CD4-positive, alpha-beta T cell treated with Interleukin-12 subunit alpha and Interleukin-12 subunit beta, for 1 hour (primary cell): ENCODE measurements at places on chromosomes 7 and 10.

- DNase-seq, result no peak
Observed at GRCh38 chr10:29297678-29298077, 8.8 kb downstream of the LYZL1 start.

DNA sequence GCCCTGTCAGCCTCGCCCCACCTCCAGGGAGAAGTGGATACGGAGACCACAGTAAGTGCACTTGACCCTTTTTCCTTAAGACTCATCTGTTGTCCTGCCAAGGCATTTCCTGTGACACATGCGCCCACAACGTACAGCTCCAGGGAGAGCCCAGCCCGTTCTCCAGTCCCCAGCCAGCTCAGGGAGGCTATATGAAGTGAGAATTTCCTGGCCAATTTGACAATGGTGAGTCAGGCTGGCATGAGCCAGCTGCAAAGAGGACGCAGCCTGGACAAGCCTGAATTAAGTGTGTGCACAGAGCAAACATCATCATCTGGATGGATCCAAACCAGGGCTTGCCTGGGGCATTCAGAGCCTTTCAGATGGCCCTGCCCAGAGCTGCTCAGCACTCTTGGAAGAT, 244.8 kb downstream of the KCNMA1 start:
- DNase-seq, result no peak

- no peak for DNase-seq
Observed at GRCh38 chr10:6142644-6143043, 53.8 kb downstream of the RBM17 start.

- DNase-seq, result no peak
Observed at GRCh38 chr7:70762696-70763095, 369.2 kb upstream of the GALNT17 start.

DNA sequence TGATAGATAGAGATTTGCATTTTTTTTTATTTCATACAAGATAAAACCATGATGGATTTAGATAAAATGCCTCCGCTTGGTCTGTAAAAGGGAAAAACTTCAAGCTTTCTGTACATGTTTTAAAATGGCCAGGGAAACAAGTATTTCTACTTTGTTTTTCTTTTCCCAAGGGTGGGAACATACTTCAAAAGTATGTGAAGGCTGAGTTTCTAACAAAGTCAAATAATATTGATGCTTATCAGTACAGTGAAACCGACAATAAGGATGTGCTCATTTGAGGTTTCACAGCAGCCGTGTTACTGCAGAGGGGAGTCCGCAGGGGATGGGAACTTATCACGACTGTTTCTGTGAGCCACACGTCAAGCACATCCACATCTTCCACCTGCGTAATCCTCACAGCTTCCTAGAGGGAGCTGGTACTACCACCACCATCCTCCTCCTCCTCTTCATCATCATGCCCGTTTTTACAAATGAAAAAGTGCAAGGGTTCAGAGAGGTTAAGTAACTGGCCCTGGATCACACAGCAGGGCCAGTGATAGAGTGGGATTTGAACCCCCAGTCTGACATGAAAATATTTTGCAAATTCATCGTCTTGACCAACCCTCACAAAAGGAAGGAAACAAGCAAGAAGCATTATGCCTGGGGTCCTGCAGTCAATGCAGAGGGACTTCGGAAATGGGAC, 94.3 kb downstream of the GPR26 start:
- no peak for DNase-seq

DNA sequence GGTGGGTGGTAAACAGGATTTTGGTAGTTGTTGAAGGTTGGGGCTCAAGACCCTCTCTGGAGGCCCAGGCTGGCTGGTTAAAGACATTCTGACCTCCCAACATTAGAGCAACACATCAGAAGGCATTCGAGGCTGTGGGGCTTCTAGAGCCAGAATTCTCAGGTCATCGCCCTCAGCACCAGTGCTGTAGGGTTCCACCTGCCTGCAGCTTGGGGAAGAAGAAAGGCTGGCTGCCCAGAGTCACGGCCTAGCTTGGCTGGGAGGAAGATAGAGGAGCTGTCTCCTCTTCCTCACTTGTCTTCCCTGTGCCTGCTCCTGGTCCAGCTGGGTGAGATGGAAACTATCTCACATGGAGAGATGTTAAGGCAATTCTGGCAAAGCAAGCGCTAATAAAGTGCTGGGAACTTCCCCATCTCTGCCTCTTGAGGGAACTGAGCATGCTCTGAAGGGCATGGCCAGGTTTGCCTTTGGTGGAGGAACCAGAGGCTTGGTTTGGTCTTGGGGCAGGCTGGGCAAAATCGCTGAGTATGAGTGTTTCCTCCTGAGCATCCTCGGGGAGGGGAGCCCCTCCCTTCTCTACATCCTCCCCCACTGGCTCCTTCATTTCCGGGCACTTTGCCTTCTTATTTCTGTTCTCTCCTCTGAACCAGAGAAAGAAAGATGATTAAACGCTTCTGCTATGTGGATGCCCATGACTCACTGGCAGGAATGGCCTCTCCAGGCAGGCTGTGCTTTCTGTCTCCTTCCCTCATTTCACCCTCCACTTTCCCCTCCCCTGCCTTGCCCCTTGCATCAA, 509.0 kb upstream of the PODXL start:
- no peak for DNase-seq

GRCh38 chr10:101241840-101242707, 12.8 kb upstream of the LBX1 start:
- no peak for DNase-seq

- DNase-seq, result no peak
Observed at GRCh38 chr10:122638106-122638505, 61.5 kb downstream of the C10orf120 start.

GRCh38 chr7:99083068-99083651, 60.7 kb downstream of the SMURF1 start:
- no peak for DNase-seq

DNA sequence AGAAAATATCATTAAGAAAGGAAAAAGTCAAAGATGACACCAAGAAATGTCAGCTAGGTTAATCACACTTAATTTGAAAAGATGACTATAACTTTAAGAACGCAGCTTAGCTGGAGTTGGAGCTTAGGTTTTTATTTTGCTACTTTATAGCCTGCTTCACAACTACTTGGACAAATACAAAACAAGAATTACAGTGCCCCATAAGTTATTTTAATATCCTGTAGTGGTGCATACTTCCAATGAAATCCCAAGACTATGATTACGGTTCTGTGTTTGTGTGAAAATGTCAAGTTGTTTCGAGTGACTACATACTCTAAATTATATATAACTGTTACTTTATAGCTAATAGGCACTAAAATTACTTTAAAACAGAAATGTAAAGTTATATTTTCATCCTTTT, 244.6 kb upstream of the MGMT start:
- DNase-seq, result no peak

DNA sequence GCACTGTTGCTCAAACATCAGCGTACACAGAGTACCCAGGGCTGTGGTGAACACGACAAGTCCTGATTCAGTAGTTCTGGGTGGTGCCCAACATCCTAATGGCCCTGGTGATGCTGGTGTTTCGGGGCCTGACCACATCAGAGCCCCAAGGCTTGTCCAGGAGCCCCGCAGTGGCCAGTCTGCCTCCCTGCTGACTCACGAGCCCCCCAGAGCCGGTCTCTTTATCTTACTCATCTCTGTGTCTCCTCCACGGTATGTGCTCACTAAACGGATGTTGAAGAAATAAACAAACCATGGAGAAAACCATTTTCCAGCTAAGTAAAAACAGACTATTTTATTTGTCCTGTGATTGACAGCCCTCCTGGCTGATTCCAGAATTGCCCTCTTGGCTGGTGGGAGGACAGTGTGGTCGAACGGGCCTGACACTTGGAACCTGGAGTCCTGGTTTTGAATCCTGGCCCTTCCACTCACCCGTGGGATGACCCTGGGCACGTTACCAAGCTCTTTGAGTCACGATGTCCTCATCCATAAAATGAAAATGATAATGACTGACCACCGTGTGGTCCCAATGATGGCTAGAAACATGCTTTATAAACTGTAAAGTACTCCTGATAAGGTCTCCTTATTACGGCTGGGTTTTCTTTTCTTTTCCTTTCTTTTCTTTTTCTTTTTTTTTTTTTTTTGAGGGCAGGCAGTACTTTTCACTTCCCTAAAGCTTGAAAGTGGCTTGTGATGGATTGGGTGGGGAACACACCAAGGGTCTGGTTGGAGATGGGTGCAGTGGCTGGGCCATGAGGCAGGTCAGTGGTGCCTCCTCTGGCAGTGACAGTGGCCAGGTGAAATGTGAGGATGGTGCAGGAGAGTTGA, 5.7 kb downstream of the HIP1 start:
- DNase-seq, result no peak

- no peak for DNase-seq
Observed at GRCh38 chr7:73824986-73825385, 5.8 kb upstream of the CLDN4 start.

DNA sequence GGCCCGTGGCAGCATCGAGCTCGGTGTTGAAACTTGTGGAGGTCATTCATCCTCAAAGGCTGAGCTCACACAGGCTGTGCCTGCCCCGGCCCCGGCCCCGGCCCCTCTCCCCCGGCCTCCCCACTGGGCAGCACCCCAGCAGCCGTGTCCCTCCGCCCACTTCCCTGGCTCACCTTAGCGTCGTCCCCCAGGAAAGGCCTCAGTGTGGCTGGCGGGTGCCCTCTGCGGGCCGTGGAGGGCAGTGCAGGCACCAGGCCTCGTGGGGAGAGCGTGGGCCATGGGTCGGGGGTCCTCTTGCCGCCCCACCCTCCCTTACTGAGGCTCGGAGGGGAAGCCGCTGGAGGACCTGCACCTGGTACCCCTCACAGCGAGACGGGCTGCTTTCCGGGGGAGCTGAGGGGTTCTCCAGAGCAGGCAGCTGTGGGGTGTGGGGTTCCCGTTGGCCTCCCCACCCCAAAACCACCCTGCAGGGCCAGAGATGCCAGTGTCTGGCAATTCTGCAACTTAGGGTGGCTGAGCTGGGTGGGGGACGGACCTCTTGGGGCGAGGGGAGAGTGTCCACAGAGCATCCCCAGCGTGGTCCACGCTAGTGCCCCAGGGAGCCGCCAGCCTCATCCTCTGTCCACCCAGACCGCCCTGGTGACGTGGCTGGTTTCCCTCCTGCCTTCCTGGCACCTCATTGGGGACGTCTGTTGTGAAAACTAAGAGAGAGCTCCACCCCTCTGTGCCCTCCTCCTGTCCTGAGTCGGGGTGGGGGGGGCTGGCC, 44.2 kb upstream of the DPYSL4 start:
- peak; percentile 55 for DNase-seq
